ENCODE measurements at places on chromosomes 4 and X. TPM values are rescaled to one million over a fixed set of nuclear protein-coding genes. Genes with fewer than 3 reads are reported as not detected.

DNA sequence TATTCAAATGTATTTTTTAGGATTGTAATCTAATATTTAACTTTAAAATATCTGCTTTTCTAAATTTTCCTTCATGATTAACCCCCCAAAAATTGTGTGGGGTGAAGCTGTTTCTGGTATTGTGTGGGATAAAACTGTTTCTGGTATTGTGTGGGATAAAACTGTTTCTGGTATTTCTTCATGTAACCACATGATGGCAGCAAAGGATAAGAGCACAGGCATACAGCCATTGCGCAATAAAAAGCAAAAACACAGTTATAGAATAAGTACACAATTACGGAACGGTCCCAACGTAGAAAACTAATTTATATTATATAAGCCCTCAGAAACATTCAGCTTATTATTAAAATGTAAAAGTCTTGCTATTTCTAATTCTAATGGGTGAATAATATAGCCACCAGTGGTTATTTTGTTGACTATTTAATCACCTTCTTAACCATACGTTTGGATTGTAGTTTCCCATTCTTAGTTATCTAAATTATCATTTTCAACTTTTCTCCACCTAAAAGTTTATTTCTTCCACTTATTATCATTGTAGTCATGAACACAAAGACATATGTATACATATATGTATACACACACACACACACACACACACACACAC is 333.9 kb upstream of the FSTL5 start:
- peaks cover 5% of the 10 kb centered on the region for H3K27me3 ChIP-seq
- H3K4me1 ChIP-seq, result no peaks in the 10 kb centered on the region
- H3K4me3 ChIP-seq, result peak overlapping the region; percentile 38
- H3K36me3 ChIP-seq, result no peaks in the 10 kb centered on the region

- no peak overlapping the region for H3K27ac ChIP-seq
- no peaks in the 10 kb centered on the region for H3K27me3 ChIP-seq
- no peaks in the 10 kb centered on the region for H3K4me1 ChIP-seq
- no peak for DNase-seq
- no peaks in the 10 kb centered on the region for H3K36me3 ChIP-seq
These were observed 4.0 kb upstream of the C4orf17 start for GRCh38 chr4:99506781-99507180.

- no peaks in the 10 kb centered on the region for H3K27me3 ChIP-seq
- peaks cover 5% of the 10 kb centered on the region for H3K4me1 ChIP-seq
- no peaks in the 10 kb centered on the region for H3K36me3 ChIP-seq
- H3K4me3 ChIP-seq, result peak overlapping the region; percentile 26
These were observed 6.1 kb downstream of the TACC3 start for GRCh38 chr4:1727117-1728031.

DNA sequence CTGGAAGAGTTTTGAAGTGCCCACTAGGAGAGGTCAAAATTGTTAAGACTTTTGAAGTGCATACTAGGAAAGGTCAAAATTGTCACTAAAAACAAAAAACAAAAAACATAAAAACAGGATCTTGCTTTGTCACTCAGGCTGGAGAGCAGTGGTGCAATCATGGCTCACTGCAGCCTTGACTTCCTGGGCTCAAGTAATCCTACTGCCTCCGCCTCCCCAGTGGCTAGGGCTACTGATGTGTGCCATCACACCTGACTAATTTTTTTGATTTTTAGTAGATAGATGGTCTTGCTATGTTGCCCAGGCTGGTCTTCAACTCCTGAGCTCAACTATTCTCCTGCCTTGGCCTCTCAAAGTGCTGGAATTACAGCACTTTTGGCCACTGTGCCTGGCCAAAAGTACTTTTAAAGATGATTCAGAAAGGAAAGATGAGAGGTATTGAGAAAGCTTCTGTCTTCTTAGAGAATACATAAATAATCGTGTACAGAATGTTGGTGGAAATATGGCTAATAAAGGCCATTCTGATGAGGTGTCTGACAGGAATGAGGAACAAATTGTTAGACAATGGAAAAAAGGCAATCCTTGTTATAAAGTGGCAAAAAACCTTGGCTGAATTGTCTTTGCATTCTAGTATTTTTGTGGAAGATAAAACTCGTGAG is 43.3 kb upstream of the STX18 start:
- no peaks in the 10 kb centered on the region for H3K27me3 ChIP-seq
- no peaks in the 10 kb centered on the region for H3K36me3 ChIP-seq
- no peak overlapping the region for H3K27ac ChIP-seq
- H3K4me1 ChIP-seq, result no peaks in the 10 kb centered on the region
- no peak for DNase-seq

- no peak for DNase-seq
- no peaks in the 10 kb centered on the region for H3K27me3 ChIP-seq
- H3K4me1 ChIP-seq, result no peaks in the 10 kb centered on the region
- H3K4me3 ChIP-seq, result no peak overlapping the region
- no peak overlapping the region for H3K27ac ChIP-seq
These were observed 61.6 kb upstream of the STS start for GRCh38 chrX:7085879-7086278.

GRCh38 chr4:8244931-8245460 is 24.6 kb upstream of the HTRA3 start:
- no peaks in the 10 kb centered on the region for H3K27me3 ChIP-seq
- H3K4me1 ChIP-seq, result peaks cover 11% of the 10 kb centered on the region
- no peaks in the 10 kb centered on the region for H3K36me3 ChIP-seq
- DNase-seq, result no peak
- no peak overlapping the region for H3K27ac ChIP-seq

DNA sequence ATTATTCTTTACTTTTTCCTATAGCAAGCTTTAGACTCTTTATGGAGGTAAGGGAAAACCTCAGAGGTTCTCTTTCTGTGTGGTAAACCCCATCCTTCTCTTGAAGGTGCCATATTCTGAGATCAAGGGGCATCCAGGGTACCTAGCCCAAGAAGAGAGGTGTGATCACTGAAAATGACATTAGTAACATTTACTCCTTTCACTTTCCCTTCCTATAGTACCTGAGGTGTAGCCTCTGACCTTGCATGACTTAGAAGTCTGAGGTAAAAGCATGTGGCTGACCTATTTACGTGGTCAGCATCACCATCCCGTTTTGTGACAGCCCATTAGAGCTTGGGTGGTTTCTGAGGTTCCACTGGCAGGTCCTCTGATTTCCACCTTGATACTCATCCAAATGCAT is 25.7 kb downstream of the SGMS2 start:
- DNase-seq, result no peak
- H3K27ac ChIP-seq, result no peak overlapping the region
- no peaks in the 10 kb centered on the region for H3K27me3 ChIP-seq
- H3K36me3 ChIP-seq, result no peaks in the 10 kb centered on the region

DNA sequence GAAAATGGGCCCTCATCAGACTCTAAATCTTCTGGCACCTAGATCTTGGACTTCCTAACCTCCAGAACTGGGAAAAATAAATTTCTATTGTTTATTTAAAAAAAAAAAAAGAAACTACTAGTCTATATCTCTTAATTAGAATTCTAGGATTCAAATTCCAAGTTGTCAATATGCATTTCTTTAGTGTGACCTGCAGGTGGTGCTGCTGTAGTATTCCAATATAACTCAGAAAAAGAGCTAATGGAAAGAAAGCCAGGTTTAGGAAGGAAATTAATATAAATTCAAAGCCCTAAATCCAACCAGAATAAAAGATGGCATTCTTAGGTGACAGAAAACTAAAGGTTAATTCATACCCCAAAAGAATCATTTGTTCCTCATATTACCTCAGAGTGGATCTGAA is 80.0 kb upstream of the NALF2 start:
- no peaks in the 10 kb centered on the region for H3K36me3 ChIP-seq
- H3K27me3 ChIP-seq, result no peaks in the 10 kb centered on the region
- H3K27ac ChIP-seq, result no peak overlapping the region
- no peaks in the 10 kb centered on the region for H3K4me1 ChIP-seq
- no peak overlapping the region for H3K4me3 ChIP-seq
- DNase-seq, result no peak

The SMIM14 gene
- total RNA-seq, result 41.0 TPM

The CSAG3 gene
- not detected for total RNA-seq

The CFI gene
- total RNA-seq, result 2.2 TPM

The COL4A5 gene
- 39.8 TPM for total RNA-seq

All from thoracic aorta (tissue), 2 donors.